ENCODE measurements at places on chromosomes 1 and 21.

DNA sequence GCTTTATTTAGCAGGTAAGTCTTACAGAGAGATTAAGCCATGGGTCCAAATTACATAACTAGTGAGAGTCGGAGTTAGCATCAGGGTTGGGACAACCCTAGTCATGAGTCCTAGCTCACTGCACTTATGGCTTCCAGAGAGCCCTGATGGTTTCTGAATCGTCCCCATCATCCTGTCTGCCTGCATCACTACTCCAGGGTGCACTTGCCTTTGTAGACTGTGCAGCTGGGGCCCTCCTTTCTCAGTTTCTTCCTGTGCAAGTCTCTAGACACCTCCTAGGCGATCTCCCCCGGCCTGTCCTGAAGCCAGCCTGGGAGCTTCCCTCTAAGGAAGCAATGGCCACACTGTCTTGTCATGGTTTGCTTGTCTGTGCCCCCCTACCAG lies 37.1 kb downstream of the KIAA0040 start:
- no peak for DNase-seq

- DNase-seq: no peak
Observed at GRCh38 chr1:245108909-245109308, 45.9 kb upstream of the KIF26B start.

GRCh38 chr1:5914676-5915365 lies 77.4 kb downstream of the NPHP4 start:
- DNase-seq: no peak

DNA sequence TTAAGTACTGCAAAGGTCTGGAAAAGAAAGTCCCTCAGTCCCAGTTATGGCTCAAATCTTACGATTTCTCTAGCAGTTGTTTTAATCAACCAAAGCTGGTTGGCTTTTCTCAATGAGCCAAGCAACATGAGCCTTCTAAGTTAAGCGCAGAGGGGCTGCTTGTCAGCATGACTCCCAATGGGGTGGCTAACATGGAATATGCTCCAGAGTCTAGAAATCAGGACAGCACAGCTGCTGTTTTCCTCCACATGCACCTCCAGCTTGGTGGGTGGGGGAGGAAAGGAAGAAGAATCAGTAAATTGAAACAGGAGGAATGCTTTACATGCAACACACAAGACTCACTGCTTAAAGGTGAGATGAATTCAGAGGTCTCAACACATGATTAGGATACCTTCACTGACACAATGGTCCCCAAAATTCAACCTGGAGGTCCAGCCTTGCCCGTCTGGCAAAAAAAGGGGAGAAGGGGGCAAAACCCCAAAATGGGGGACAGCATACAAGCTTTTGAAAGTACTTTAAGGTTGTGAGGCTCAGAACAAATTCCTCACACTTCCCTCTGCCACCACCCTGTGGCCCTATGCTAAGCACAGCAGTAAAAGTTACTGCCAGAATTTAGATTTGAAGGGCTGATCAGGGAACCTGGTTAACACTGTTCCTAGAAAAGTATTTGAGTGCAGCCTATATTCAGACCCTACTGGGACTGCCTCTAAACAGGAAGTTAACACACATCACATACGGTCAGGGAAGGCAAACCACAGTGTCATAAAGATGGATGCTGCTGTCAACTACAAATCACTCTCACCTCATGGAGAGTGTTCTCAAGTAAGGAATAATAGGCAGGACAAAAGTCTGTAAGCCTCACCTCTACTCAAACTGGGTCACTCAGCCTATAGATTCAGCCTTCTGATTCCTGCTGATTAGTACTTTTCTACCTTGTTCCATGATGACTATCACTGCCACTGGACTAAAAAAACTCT lies 2.6 kb downstream of the GATAD2B start:
- DNase-seq: no peak

- no peak for DNase-seq
Observed at GRCh38 chr1:34988581-34988980, 3.4 kb upstream of the TMEM35B start.

- no peak for DNase-seq
Observed at GRCh38 chr1:165763442-165763841, 5.2 kb downstream of the TMCO1 start.

GRCh38 chr1:115077286-115077983 lies 11.9 kb downstream of the TSPAN2 start:
- no peak for DNase-seq

GRCh38 chr1:52323731-52324130 lies 42.3 kb downstream of the CC2D1B start:
- DNase-seq: no peak

DNA sequence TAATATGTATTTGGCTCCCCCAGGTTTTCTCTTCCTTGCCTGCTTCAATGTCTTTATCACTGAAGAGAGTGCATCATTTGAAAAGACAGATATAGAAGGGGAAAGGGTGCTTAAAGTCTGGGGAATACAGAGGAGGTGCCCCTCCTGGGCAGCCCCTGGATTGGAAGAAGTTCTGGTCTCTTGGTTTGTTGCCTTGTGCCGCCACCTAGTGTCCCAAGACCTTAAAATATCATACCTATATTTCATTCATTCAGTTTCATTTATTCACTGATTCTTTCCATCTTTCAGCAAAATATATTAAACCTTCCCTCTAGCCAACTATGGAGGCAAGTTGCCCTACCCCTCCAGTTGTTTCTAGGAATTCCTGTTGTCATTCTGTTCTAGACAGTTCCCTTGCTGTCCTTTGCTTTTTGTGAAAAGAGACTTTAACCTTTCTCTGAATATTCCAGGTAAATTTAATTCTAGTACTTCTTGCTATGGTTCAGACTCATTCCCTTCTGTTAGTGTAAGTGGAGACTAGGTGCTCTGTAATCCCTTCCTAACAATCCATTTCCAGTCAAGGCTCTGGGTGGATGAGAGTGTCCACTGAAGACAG lies 56.1 kb downstream of the MEF2D start:
- DNase-seq: no peak

- DNase-seq: no peak
Observed at GRCh38 chr1:117146072-117146471, 24.5 kb upstream of the TRIM45 start.

- DNase-seq: peak; percentile 84
Observed at GRCh38 chr21:14273736-14274538, 58.0 kb downstream of the RBM11 start.

DNA sequence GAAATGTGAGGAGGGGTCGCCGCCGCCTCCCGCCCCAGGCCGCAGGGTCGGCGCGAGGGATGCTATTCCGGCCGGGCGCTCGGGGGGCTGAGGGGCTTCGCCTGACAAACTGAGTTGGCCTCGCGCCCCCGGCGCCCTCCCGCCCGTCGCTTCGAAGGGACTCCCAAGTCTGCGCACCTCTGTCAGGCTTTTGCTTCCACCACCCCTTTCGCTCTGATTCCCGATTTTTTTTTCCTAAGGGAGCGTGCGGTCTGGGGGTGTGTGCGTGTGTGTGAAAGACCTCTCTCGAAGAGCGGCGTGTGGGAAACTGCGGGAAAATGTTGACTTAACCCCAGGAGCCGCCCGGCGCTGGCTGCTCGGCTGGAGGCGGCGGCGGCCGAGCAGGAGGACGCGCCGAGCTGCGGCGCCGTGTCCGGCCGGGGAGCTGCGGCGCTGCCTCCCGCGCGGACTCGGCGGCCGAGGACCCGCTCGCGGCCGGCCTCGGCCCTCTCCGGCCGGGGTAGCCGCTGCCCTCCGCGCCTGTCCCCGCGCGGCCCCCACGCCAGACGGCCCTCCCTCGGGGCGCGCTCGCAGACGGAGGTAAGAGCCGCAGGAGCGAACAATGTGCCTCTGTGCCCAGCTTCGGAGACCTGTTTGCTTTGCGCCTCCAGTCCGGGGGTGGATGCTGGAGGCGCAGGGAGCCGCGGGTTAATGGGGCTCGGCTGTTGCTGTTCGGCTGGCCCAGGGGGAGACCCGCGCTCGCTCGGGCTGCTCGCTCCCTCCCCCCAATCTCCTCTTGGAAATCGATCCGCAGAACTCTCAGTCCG lies 1.1 kb downstream of the ADGRL2 start:
- no peak for DNase-seq

DNA sequence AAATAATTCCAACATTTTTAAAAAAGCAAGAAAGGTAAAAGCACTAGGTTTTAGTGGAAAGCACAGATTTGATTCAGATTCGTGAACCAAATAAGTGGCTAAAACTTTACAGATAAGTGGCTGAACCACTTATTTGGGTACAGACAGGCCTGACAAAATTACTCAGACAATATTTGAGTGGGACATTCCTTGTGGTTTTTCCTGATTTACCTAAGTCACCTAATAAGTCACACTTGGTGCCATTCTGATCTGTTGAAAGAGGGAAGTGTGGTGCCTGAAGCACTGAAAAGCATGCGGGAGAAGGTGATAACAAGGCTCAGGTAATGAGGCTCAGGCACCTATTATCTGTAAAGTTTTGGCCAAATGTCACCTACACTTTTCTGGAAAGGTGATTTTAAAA lies 81.6 kb upstream of the CD55 start:
- DNase-seq: no peak

GRCh38 chr1:244340396-244340795 lies 111.3 kb downstream of the ADSS2 start:
- DNase-seq: no peak

- no peak for DNase-seq
Observed at GRCh38 chr1:204924013-204924759, 53.5 kb downstream of the NFASC start.

DNA sequence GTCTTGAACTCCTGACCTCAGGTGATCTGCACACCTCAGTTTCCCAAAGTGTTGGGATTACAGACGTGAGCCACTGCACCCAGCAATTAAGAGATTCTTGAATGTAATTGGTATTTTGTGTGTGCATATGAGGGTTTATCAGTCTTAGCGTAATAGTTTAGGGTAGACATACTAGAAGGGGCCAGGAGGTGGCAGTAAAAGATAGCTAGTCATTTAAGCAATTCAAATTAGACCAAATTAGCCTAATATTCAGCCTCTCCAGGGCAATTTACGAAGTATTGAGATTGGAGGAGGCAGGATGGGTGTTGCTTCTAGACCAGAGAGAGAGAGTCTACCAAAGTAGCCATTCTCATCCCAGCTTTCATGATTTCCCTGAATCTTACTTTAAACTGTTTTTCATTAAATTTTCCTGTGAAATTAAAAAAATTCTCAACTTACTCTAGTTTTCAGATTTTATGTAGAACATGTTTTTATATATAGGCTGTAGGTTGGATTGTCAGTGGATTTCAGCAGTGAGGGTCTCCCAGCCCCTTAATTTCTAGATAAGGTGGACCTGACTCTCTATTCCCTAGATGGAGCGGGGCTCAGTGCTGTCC lies 119.7 kb downstream of the HHAT start:
- DNase-seq: peak; percentile 6

DNA sequence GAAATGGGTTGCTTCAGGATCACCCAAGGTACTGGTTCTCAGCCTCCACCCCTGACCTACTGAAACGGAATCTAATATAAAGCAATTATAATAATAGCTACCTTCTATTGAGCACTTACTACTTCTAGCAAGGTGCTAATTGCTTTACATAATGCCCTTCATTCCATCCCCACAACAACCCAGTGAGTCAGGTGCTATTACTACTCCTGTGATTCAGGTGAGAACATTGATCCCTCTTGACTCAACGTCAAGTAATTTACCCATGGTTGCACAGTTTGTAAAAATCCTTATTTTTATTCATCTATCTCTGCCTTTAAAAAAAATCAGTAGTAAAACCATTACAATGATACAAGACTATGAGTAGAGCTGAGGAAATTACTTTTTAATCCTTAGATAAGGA lies 85.2 kb downstream of the UCHL5 start:
- DNase-seq: no peak

DNA sequence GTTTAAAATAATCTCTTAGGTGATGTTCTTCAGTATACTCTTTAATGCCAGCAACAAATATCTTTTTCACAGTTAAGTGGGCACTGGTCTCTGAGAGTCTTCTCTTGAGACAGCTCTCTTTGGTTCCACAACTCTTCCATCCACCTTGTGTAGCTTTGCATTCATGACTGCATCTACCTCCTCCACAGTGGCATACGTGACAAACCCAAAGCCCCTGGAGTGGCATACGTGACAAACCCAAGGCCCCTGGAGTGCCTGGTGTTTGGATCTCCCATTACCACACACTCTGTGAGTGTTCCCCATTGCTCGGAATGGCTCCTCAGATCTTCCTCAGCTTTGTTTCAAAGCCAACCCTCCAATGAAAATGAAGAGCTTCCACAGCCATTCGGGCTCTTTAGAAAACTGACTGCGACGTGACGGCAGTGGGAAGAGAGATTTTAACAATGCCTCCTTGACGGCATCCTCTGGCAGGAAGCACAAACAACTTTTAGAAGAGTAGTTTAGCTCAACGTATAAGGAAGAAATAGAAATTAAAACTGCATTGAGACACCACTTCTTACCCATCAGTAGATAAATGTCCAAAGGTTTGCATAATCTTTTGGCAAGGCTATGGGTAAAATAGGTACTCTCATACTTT lies 45.8 kb downstream of the SLC30A7 start:
- DNase-seq: no peak

GRCh38 chr1:216186816-216187215 lies 236.4 kb downstream of the USH2A start:
- no peak for DNase-seq

GRCh38 chr1:164728719-164729118 lies 169.7 kb downstream of the PBX1 start:
- DNase-seq: no peak

GRCh38 chr1:32393832-32394140 lies 455 bp downstream of the BSDC1 start:
- peak; percentile 77 for DNase-seq

DNA sequence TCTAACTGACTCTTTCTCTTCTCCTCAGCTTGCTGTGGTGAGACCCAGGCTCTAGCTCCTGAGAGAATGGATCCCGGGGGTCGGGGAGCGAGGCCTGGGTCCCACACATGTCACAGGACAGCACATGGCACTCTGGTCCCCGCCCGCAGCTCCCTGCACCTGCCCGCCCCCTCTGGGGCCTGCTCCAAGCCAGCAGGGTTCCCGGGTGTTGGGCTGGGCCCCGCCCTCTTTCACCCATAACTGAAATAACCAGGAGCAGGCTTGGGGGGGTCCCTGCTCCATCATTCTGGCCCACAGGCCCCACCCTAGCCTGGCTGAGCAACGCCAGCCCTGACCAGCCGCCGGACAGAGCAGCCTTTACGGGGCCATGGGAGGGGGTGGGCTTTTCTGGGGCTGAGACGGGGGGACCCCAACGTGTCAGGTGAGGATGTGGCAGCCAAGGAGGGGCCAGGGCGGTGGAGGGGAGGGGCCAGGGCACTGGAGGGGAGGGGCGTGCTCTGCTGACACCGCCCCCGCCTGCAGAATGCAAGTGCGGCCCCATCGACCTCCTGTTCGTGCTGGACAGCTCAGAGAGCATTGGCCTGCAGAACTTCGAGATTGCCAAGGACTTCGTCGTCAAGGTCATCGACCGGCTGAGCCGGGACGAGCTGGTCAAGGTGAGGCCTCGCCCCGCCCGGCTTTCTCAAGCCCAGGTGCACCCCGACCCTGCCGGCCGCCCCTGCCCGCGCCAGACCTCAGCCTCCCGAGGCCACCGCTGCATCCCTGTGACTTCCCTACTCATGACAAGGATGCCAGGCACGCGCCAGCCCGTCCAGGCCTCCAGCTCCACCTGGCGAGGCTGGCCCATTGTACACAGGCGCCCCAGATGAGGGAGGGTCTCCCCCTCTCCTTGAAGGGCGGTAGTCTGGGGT lies 19.4 kb downstream of the COL6A1 start:
- no peak for DNase-seq

Measured in hematopoietic multipotent progenitor cell treated with erythropoietin and hydrocortisone succinate and interleukin-3 and kit ligand, for 15 days (in vitro differentiated cells).